ENCODE measurements at places on chromosomes 12 and 14.

DNA sequence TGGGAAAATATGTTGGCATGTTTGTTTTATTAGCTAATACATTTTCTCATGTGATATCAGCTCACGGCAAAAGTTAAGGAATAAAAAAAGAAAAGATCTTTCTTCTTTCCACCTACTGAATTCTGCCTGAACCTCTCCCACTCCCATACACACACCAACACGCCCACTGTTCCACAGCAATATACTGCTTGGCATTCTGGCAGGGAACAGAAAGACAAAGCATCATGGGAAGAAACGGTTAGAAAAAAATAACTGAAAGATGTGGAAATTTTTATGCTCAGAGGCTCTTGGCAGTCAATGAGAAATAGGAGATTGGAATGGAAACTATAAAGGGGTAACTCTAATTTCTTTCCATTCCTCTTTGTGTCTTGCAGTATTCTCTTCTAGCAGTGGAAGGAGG, 268.5 kb downstream of the FOXG1 start:
- DNase-seq, result no peak

- no peak for DNase-seq
Measured at GRCh38 chr12:26869104-26869494, 36.1 kb upstream of the ITPR2 start.

DNA sequence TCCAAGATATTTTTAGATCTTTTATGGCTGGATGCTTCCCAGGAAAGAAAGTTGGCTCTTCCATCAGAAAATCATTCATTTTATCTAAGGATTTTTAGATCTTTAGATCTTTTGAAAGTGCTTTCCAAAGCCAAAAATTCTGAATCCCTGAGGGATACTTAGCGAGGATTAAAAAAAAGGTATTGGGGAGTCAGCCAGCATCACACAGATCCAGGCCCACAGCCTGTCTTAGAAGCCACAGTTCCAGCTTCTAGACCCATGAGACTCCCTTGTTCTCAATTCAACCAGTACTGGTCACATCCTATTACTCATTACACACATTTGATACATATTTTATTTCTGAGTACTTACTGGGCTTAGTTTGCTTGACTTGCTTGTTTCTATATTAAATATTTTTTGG, 49.9 kb downstream of the TSPAN8 start:
- DNase-seq, result no peak

DNA sequence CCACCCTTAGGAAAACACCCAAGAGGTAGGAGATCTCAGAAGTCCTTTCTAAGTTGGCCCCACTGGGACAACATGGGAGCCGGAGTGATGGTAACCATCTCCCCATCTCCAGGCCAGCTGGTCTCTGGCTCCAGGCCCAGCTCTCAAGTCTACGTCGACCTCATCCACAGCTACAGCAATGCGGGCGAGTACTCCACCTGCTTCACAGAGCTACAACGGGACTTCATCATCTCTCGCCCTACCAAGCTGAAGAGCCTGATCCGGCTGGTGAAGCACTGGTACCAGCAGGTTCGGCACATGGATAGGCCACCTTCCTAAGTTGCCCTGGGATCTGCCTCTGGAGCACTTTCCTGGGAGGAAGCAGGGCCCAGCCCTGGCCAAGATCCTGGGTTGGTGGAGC, 11.0 kb upstream of the OAS2 start:
- no peak for DNase-seq

DNA sequence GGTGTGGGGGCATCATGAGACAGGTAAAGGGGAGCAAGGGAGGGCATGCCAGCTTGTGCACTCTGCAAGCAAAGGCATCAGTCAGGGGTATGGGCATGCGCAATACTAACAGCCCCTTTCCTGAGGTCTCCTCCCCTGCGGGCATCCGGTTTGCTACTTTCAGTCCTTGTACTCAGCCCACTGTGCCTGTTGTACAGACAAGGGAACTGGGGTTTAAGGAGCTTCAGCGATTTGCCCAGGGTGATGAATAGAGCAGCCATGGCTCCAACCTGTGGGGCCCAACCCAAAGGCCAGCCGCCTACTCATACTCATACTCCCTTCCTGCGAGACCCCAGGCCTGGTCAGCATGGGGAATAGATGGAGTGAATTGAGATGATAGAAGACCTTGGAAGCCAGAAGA, 66.7 kb downstream of the GALNT16 start:
- DNase-seq, result no peak

- no peak for DNase-seq
Measured at GRCh38 chr12:31574803-31575575, 15.9 kb downstream of the DENND5B start.

DNA sequence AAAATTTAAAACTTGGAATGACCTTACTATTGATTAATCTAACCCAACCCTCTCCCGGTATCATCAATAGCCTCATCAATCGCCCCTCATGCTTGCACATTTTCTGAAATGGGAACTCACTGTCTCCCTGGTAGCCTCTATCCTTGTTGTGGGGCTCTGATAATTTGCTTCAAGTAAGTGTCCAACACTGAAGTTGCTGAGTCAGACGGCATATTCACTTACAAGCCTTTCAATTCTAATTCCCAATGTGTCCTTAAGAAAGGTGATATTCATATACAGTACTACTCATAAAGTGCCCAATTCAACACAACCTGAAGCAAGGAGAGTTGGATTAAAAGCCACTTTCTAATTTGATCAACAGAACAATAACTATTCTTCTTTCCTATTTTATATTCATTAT, 1146.1 kb upstream of the TMEM132C start:
- no peak for DNase-seq

- no peak for DNase-seq
Measured at GRCh38 chr14:50008562-50008961, 107.8 kb downstream of the VCPKMT start.

DNA sequence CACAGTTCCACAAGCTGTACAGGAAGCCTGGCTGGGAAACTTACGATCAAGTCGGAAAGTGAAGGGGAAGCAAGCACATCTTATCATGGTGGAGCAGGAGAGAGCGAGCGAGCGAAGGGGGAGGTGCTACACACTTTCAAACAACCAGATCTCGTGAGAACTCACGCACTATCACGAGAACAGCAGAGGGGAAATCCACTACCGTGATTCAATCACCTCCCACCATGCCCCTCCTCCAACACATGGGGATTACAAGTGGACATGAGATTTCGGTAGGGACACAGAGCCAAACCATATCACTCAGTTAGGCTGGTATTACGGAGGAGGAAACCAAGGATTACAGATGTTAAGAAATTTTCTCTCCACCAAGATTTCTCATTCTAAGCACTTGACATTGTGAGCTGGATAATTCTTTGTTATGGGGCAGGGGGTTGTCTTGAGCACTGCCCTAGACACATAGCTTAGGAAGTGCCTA, 262.0 kb upstream of the G2E3 start:
- DNase-seq, result no peak
